ENCODE measurements at places on chromosomes 12 and 14. TPM values are rescaled to one million over a fixed set of nuclear protein-coding genes. Genes with fewer than 3 reads are reported as not detected.

- DNase-seq: peak; percentile 46
These were observed 231.4 kb downstream of the PCNX1 start for GRCh38 chr14:71138448-71139293.

DNA sequence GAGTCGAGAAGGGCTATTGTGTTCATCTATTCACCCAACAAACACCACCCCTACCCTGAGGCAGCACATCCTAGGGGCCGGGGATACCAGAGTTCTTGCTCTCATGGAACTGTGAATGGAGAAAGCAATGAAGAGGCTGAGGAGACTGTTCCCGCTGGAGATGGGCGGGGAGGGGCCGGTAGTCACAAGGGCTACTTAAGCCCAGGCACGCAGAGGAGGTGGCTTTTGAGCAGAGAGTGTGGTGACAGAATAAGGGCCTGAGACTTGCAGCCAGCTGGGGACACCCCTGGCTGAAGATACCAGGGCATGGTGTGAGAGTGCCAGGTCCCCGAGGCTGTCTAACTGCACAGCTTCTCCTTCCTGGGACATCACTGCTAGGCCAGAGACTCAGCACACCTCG is 114.1 kb upstream of the EVL start:
- DNase-seq: no peak

GRCh38 chr12:25689996-25690501 is 137.0 kb upstream of the LMNTD1 start:
- peak; percentile 75 for DNase-seq

DNA sequence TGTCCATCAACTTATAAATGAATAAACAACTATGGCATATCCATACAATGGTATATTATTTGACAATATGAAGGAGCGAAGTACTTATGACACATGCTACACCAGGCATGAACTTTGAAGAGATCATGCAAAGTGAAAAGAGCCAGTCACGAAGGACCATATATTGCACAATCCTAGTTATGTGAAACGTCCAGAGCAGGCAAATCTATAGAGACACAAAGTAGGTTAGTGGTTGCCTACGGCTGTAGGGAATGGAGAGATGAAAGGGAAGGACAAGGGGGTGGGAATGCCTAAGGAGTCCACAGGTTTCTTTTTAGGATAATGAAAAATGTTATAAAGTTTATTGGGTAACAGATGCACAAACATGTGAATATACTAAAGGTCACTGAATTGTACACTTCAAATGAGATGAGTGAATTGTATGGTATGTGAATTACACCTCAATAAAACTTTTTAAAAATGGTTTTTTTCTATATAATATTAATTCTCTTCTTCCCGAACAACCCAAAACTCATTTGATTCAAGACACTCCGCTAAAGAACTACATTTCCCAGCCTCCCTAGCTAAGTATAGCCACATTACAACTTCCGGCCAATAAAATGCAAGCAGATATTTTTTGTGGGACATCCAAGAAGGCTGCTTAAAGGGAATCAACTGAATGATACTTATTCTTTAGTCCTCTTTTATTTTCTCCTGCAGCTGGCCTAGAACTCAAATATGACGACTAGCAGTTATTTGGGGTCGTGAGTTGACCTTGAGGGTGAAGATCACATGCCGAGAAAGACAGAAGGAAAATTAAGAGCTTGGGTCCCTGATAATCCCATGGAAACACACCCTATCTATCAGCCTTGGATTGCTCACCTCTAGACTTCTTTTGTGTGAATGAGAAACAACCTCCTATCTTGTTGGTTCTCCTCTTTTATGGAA is 187.2 kb downstream of the TTC8 start:
- DNase-seq: no peak

- DNase-seq: no peak
These were observed 1096.8 kb downstream of the LRFN5 start for GRCh38 chr14:42703501-42703900.

DNA sequence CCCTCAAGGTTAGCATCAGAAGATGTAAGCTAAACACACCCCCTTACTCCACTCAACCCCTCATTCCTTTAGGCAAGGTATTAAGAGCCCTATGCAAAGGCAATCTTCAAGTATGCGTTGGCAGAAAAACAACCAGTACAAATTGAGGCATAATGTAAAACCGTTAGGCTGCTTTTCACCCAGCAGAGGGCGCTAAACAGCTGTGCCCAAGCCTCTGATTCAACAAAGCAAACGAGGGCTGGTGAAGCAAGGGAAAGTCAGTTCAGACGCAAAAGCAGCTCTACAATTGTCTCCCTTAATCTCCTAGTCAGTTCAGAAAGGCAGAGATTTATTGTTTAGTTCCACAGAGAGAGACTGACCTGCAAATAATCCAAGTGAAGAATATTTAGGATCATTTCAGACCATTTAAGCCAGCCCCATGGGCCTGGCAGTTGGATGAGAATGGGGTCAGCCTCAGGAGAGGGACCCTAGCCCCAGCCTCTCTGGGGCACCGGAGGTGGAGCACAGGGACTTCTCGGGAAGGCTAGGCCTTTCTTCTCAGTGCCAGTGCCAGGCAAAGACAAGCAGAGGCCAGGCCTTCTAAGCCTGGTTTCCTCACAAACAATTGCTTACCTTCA is 23.5 kb downstream of the DCAF5 start:
- peak; percentile 79 for DNase-seq

DNA sequence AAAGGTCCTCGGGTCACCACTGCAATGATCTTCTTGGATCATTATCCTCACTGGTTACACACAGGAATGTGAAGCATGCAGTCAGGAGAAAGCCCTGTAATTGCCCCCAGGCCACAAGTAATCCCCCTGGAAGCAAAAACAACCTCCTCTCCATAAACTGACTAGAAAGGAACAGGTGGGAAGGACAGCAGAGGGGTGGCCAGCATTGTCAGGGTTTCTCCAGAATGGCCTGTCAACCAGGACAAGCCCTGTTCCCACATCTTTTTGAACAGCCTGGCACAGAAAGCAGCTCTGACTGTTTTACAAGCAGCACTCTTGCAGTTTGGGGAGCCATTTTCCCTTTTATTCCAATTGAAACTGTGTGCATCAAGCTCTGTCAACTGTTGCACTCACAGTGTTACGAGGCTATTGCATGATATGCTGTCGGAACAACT is 36.1 kb downstream of the TMCC3 start:
- DNase-seq: peak; percentile 17

DNA sequence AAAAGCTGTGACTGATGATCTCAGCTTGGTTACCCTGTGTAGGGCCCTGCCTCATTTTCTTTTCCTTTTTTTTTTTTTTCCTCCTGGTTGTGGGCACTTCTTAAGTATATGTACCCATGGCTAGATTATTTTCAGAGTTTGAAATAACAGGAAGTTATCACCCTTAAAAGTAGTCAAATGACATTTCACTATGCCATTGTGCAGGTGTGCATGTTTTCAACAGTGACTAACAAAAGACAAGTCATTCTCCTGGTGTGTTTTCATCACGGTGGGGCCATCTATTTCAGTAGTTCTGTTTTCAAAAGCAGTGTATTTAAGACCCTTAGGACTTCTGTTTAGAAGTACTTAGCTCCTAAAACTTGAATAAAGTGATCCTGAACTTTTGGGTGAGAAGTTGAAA is 15.0 kb downstream of the GABARAPL1 start:
- no peak for DNase-seq

GRCh38 chr14:77071938-77072388 is 26.1 kb upstream of the CIPC start:
- DNase-seq: peak; percentile 28

GRCh38 chr12:71848212-71848611 is 8.7 kb downstream of the TBC1D15 start:
- no peak for DNase-seq

GRCh38 chr14:54652188-54652587 is 85.3 kb downstream of the SAMD4A start:
- peak; percentile 99 for DNase-seq

DNA sequence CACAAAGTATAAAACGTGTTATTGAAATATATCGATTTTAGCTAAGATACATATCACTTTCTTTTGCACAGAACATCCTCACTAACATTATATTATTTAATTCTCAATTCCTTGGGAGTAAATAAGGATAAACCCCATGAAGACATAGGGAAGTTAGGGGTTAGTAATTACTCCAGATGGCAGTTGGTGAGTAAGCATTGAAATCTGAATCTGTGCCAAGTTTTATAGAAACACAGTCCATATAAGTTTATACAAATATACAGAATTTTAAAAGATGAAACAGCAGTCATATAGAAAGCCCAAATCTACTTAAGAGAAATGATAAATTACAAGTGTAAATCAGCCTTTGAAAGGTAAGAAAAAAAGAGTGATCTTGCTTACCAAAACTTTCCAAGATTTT is 200.4 kb upstream of the SYT10 start:
- no peak for DNase-seq

GRCh38 chr12:84502907-84503787 is 409.5 kb downstream of the SLC6A15 start:
- peak; percentile 71 for DNase-seq

DNA sequence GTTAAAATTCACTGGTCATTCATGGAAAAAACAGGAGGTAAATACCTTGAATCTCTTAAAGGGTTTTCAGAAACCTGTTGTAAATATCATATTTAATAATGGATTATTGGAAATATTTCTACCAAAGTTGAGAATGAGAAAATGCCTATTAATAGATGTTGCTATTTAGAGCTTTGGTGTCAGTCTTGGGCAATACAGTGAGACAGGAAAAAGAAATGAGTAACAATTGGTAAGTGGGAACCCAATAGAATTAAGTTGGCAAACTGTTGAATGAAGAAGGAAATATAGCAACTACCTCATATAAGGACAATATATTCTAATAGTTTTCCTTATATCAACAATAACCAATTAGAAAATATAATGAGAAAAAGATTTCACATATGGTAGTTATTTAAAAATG is 78.0 kb downstream of the ATF7IP start:
- no peak for DNase-seq

DNA sequence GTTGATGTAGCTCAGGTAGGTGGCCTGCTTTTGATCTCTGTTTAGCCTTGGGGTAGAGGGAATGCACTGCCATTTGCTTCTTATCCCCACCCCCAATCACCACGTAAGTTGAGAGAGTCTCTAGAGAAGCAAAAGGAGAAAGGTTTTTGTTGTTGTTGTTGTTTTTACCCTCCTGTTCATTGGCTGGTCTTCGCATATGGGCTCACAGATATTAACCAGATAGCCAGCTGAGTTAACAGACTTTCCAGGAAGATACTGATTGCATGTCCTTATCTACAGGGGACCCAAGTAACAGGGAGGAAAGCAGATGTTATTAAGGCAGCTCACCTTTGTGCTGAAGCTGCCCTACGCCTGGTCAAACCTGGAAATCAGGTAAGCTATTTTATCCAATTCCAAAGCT is 2.9 kb downstream of the PA2G4 start:
- DNase-seq: no peak

- DNase-seq: no peak
These were observed 962 bp upstream of the KERA start for GRCh38 chr12:91058786-91059185.

DNA sequence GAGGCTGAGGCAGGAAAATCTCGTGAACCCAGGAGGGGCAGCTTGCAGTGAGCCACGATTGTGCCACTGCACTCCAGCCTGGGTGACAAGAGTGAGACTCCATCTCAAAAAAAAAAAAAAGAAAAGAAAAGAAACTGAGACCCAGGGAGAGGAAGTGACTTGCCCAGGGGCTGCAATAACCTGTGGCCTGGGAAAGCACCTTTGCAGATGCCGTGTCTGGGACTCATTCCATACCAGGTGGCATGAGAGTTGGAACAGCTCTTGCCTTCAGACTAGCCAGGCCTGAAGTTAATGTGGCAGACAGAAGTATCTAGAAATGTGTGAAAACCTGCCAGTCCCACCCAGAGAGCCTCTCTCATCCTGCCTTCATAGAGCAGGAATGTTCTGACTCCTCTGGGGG is 65.4 kb downstream of the PHETA1 start:
- DNase-seq: no peak

DNA sequence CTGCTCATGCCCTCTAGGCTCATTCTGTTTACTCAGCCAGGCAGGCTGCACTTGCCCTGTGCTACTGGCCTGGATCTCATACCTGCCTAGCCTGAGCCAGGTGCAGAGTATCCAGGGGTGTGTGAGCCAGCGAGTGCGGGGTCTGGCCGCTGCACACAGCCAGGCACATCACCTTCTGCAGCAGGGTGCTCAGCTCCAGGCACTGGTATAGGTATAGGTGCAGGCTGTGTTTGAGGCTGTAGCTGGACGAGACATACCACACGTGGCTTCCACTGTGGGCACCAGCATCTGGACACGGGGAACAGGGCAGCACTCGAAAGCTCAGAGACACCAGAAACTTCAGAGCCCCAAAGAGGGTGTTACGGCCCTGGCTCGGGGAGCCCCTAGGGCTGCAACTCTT is 424.2 kb downstream of the RERGL start:
- DNase-seq: no peak

KRT75 gene
- total RNA-seq: 0.12 TPM

HOTAIR gene
- total RNA-seq: 1.6 TPM

VWF gene
- total RNA-seq: 0.23 TPM

HCAR3 gene
- total RNA-seq: not detected

DNAI7 gene
- 0.23 TPM for total RNA-seq

Data from H4 (cell line).